ENCODE measurements at places on chromosomes 5 and 9.

- no peak for DNase-seq
Measured at GRCh38 chr9:444528-444927, 229.9 kb downstream of the DOCK8 start.

GRCh38 chr5:72301557-72301956 lies 18.5 kb downstream of the MRPS27 start:
- no peak for DNase-seq

DNA sequence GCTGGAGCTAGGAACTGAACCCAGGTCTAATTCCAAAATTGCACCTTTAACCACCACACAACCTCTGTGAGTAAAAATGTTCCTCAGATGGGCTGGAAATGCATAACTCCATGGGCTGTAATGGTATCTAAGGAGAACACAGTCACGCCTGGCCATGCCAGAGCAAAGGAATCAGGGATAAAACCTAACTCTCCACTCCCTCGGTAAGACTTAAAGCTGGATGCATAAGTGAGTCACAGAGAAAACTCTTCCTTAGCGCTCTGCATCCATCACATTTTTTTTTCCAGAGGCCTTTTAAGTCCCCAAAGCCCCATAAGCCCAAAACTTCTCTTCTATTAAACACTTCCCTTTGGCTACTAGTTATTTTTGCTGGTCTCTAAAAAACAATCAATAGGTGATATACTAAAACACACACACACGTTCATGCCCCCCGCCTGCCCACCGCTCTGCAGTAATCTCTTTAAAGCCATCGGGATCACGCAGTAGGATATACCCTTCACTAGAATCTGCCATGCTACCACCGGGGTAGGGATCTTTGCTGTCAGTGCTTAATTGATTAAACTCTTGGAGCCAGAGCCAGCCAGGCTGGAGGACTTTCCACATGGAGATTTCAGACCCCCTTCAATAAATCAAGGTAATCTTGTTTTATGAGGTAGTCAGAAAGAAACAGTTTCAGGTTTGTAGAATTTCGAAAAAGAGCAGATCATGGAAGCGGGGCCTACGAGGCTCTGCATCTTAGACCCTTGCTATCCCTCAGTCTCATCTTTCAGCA lies 212.9 kb downstream of the MAPKAP1 start:
- no peak for DNase-seq

GRCh38 chr5:159218595-159219023 lies 9.3 kb upstream of the RNF145 start:
- DNase-seq = no peak

GRCh38 chr9:136679431-136679941 lies 7.8 kb downstream of the AGPAT2 start:
- no peak for DNase-seq

DNA sequence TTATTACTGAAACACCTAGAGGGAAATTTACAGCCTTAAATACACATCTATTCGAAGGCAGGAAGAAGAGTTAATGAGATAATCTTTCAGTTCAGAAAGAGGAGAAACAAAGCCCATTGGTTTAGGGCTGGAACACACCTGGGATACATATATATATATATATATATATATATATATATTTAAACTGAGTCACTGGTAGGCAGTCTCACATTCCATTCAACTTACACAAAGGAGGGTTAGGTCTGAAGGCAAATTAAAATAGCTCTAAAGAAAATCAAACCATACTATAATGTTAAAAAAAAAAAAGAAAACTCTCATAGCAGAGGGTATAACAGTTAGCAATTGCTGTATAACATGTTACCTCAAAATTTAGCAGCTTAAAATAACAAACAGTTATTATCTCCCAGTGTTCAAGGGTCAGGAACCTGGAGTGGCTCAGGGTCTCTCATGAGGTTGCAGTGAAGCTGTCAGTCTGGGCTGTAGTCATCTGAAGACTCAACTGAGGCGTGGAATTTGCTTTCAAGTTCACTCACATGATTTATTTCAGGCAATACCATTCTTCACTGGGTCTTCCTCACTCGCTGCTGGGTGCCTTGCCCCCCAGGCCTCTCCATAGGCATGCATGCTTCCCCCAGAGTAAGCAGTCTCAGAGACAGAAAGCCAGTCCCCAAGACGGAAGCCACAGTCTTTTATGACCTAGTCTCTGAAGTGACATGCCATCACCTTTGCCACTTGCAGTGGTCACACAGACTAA lies 332.8 kb downstream of the NSG2 start:
- no peak for DNase-seq

DNA sequence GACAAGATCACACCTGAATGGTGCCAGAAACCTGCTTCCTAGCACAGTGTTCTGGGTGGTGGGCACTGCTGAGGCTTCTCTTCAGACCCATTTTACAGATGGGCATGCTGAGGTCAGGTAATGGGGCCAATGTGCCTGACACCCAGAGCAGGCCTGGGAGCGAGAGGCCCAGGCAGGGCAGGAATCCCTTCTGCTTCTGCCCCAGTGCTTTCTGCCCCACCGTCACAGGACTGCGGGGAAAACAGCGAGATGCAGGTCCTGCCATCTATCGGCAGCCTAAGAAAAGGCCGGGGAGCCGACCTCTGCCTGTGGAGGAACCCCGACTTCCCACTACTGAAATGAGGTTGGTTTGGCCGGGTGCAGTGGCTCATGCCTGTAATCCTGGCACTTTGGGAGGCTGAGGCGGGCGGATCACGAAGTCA lies 22.8 kb upstream of the RNU6ATAC start:
- DNase-seq = no peak

DNA sequence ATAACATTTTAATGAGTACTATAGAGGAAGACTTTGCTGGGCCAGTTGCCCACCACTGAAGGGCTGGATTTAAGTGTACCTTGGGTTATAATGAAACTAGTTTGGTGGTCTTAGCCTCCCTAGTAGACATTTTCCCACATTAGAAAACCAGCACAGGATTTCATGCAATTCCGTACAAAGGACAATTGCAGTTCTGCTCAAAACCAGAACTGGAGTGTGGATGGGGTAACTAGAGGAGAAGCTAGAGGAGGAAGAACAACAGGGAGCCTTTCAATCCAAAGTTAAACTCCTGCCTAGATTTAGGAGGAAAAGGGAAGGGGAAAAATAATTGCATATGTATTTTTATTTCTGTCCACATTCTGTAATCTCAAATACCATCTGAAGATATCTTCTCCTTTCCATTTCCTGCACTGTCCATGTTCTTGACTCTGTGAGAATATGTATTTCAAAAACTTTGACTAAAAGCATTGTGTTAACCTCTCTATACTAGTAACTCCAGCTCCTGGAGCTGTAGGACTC lies 97.5 kb upstream of the SSBP2 start:
- DNase-seq = no peak

DNA sequence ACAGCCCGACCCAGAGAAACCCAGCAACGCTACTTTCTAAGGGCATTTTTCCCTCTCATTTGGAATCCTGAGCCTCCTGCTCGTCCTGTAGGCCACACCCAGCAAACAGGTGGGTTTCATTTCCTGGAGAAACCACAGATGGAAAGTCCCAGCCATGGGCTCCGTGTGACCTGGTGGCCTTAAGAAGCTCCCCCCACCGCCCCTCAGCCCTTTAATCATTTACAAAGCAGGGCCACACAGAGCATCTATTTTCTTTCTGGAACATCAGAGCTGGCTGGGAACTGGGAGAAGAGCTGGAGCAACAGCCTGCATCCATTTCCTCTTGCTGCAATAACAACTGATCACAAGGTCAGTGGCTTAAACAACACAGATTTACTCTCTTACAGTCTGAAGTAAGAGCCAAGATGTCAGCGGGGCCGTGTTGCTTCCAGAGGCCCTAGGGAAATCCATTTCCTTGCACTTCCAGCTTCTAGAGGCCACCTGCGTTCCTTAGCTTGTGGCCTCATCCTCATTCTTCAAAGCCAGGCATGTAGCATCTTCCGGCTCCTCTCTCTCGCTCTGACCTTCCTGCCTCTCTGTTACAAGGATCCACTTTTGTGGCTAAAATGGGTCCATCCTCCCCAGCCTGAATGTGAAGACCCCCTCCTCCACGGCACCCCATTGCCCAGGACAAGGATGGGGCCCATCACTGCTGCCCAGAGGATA lies 40.5 kb downstream of the C9orf50 start:
- DNase-seq = no peak

GRCh38 chr5:126003309-126003708 lies 419.9 kb upstream of the GRAMD2B start:
- DNase-seq = no peak

DNA sequence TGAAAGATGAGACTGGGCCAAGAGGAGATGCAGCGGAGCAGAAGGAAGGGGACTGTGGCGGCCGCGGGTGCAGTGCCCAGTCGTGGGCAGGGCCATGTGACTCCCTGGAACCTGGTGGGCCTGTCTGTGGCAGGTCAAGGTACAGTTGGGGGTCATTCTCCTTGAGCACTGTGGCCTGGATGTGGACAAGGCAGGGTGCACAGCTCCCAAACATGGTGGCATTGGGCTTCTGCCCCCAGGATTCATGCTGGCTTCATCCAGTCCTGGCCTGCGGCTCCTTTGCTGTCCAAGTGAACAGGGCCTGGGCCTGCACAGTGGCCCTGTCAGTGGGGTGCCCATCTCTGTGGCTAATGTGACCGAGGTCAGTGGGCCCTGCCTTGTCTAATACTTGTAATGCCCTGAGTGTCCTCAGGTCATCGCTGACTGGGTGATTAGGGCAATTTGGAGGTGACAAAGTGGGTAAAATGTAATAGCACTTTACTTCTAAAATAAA lies 39.9 kb downstream of the CEP72 start:
- no peak for DNase-seq

DNA sequence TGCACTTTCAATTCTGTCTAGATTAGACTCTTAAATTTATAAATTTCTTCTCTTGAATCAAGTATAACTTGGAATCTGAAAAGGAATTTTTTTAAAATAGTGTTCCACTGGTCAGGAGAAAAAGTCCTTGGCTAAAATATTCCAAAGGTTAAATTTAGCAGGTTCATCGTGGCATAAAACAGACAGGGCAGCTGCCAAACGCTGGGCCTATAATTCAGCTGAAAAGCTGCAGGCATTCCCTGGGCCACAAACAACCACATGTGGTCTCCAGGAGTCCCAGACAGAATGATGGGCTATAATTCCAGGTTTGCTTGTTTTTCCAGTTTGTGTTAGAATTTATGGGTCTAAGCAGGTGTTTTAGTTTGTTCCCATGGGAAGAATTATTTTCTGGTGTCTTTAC lies 71.1 kb upstream of the RETREG1 start:
- DNase-seq = no peak

DNA sequence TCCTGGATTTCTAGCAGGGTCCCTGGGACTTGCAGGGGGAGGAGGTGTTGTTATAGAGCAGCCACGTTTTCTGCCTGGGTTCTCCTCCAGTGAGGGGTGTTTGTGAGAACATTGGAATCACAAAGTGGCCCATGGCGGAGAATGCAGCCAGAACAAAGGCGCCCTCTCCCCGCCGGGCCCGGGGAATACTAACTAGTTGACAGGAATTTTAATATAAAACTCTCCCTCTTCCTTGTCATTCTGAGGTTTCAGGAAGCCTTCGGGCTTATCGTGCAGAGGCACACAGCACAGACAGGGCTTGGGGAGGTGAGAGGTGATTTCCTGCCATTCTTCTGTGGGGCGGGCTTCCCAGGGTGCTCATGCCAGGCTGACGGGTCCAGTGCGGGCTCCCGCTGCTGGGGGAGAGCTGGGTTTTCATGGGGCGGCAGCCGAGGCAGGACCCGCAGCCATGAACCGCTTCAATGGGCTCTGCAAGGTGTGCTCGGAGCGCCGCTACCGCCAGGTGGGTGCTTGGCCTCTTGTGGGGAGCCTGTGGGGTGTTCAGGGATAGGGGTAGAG lies 37.7 kb downstream of the RGS3 start:
- DNase-seq = no peak

DNA sequence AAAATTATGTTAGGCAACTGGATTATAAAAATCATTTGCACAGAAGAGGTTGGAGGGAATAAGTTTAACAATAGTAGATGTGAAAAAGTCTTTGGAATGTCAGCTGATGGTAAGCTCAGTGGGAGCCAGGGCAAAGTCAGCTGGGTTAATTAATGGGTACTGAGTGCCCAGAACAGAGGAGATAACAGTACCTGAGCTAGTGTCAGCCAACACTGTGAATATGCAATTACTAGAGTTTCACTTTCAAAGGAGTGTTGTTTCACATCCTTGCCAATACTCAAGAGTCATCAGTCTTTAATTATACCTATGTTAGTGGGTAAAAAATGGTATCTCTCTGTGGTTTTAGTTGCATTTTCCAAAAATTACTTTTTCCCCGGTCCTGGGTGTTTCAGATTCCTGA lies 135.1 kb downstream of the KIF4B start:
- DNase-seq = no peak

- no peak for DNase-seq
Measured at GRCh38 chr5:163350083-163350482, 87.3 kb upstream of the CCNG1 start.

DNA sequence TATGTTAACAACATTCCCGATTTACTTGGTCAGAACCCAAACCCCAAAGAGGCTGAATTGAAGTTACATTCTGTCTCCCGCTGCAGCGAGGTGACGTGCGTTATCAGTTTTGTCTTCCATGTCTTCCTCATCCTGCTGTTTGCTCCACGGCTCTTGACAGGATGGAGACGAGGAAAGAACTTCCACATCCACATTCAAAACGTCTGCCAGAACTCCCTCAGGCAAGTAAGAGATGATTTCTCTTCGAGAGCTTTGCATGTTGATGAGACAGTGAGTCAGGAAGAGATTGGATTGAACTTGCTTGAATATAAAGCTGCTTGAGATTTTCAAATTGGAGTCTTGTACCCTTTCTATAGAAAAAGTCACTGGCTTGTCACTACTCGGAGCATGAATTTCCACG lies 242.6 kb downstream of the AUH start:
- no peak for DNase-seq

DNA sequence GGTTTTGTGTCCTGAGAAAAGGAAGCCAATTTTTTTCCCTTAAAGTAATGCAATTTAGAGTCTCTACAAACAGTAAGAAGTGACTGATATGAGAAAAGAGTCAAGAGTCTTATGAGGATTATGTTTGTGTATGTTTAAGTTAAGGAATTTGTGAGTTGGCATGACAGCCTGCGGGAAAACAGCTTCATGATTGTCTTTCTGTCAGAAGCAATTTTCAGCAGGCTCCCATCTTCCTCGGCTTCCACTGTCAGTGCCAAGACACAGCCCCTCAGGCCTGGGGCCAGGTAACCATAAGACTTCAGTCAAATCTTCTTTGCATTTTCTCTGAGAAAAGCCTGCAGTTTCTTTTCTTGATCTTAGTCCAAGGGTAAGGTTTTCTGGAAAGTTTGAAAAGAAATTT lies 17.0 kb upstream of the SELENOP start:
- no peak for DNase-seq

DNA sequence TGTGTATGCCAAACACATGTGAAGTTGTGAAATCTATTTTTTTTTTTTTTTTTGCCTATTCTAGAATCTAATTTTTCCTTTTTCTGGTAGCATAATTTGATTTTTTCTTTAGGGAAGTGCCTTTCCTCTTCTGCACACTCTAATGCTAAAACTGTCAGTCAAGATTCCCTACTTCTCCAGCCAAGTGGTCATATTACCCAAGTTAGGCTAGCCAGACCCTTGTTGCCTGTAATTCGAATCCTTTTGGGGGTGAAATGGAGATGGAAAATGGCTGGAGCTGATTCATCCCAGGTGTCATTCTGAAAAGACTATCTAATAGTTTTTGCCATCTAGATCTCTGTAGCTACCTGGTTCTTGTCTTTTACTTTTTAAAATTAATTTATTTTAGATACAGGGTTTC lies 24.8 kb upstream of the UBAP1 start:
- DNase-seq = no peak

Data from HS-5 (cell line).